ENCODE measurements at places on chromosomes 7 and 10.
A peak's percentile ranks its signal among the peaks of the same experiment; 100 is the strongest.

DNA sequence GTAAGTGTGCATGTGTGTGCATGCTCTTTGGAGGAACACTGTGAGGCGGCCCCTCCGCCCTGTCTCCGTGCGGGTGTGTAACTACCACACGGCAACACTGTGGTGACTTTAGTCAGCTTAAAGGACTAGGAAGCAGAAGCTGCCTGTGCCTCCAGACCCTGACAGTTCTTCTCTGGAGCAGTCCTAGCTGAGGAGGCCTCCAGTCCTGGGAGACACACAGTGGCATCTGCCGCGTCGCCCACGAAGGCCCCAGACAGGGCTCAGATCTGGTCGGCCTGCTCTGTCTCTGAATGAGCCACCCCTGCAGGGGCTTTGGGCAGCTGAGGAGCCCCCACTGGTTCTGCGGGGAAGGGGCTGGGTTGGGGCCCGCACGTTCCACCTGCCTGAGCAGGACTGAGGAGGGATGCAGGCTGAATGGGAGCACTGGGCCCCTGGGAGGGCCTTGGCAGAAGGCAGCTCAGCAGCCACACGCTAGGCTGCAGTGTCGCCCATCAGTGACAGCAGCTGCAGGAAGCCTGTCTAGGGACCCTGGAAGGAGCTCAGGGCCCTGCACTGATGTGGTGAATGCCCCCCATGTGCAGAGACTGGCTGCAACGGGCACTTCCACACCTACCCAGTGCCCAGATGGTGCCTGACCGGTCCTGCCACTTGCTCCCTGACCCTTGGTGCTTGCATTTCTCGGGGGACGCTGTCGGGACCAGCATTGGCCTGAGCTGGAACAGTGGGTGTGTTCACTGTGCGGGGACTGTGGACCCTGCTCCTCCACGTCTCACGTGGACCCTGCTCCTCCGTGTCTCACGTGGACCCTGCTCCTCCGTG is 27.3 kb upstream of the KNDC1 start:
- DNase-seq: no peak

- no peak for DNase-seq
These were observed 54.9 kb downstream of the MET start for GRCh38 chr7:116726713-116727431.

DNA sequence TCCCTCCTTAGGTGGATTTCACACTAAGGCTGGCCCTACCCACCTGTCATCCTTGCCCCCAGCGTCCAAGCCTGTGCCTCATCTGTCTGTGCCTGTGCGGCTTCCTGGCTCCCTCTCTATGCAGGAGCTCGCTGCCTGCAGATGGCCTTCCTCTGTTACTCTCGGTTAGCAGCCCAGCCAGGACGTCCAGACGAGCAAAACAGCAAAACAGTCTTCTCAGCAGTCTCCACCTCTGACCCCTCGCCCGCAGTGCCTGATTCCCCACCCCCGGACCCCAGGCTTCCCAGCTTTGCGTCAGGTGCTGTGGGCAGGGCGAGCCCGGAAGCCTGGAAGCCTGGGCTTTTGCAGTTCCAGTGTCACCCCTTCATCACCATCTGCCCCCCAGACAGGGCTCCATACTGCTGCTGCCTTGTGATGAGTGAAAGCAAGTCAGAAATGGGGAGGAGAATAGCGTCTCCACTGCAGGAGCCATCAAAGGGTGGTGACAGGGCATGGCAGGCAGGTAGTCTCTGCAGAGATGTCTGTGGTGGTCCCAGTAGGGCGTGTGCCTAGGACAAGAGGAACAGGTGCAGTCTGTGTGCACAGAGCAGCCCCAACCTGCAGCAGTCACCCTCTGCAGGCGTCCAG is 88.5 kb downstream of the ADCY1 start:
- no peak for DNase-seq

GRCh38 chr7:32379510-32380112 is 110.6 kb downstream of the LSM5 start:
- DNase-seq: no peak

DNA sequence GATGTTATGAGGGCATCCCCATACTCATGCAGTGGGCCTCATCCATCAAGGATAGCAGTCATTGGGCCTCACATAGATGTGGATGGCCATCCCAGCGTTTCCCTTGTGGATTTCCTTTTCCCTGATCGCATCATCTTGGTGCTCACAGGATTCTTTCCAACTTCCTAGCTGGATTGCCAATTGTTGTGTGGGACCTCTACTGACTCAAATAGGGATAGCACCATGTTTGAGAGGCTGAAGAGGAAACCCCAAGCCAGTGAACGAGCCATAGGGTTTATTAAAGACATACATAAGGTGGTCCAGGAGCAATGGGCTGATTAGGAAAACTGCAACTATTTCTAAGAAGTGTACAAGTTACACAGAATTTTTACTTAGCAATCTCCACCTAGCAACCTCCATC is 21.8 kb downstream of the ASZ1 start:
- DNase-seq: no peak

DNA sequence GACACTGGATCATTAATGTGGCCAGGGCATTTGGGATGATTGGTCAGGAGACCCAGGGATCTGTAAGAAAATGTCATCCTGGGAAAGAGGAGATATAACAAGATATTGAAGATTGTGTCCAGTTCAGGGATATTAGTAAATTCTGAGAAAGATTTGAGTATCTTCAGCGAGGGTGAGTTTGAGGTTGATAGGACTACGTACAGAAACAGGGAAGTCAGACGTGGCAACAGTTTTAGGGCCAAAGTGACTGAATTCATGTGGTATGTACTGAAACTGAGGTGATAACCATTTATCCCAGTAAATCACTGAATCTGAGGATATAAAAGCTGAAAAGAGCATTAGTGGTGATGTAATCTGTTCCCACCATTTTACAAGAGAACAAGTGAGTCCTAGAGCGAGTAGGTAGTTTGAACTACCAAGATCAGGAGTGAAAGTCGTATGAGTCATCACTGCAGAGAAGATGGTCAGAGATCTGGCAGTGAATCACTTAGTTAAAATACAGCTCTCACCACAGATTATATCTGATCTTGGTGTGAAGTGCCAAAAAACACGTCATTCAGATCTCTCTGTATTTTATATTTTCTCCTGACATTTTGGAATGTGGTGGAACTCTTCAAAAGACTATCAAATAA is 220.5 kb downstream of the CDK14 start:
- peak; percentile 99 for DNase-seq

DNA sequence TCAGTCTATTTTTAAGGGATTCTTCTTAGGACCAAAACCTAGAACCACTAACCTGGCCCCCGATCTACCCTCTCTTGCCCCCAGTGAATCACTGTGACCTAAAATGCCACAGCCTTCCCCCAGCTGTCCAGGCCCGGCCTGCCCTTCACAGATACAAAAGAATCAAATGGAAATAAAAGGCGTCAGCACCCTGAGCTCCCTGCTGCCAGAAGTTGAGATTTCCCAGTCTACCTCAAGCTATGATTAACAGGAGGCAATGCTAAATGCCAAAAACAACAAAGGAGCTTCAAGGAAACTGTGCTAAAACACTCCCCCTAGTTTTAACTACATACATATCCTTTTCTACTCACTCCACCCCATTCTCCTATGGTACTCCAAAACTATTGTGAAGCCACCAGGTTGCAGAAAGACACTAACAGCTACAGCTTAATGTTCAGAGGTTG is 67.8 kb downstream of the GSAP start:
- DNase-seq: no peak

- peak; percentile 33 for DNase-seq
These were observed 506.6 kb upstream of the POT1 start for GRCh38 chr7:125436220-125436619.

DNA sequence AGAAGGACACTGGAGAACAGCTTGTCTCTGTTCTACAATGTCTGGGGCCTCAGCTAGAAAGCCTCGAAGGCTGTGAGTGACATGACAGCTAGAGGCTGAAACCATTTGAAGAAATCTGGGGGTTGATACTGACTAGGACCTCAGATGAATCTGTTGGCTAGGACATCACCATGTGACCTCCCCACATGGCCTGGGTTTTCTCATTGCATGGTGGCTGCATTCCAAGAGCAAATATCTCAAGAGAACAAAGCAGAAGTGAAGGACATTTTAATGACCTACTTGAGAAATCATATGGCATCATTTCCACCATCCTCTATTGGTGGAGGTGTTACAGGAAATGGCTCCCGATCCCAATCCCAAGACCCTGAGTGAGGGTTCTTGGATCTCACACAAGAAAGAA is 450.6 kb upstream of the AUTS2 start:
- no peak for DNase-seq

- DNase-seq: no peak
These were observed 752 bp downstream of the DRGX start for GRCh38 chr10:49394933-49395740.

- DNase-seq: peak; percentile 76
These were observed 54.3 kb downstream of the EGFR start for GRCh38 chr7:55073051-55073511.

- DNase-seq: no peak
These were observed 370.7 kb downstream of the PPP1R3A start for GRCh38 chr7:113548137-113548536.

DNA sequence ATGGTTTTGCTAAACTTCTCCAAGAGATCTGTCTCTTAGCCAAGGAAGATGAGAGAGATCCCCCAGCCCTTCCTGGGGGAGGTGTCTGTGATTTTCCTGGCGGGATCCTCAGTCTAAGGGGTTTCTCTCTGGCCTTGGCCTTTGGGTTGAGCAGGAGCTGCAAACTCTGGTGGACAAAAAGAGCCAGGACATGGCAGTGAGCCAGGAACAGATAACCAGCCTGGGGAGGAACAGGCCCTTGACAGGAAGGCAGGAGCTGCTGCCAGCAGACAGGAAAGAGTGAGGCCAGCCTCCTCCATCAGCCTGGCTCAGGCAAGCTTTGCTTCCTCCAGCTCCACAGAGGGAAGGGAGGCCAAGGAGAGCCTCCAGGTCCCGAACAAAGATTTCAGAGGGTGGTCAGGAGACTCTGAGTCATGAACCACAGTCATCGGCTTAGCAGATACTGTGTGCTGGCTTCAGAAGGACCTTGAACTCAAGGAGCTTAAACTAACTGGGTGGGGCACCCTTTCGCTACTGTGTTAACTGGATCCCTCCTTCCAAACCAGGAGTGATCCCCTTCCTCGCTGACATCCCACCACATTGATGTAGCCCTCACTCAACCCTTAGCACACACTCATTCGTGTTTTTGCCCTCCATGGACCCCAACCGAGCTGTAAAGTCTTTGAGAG is 34.7 kb downstream of the DDIT4 start:
- peak; percentile 93 for DNase-seq

GRCh38 chr7:92631850-92632487 is 41.8 kb upstream of the FAM133B start:
- no peak for DNase-seq

- DNase-seq: peak; percentile 49
These were observed 524.8 kb downstream of the GRM8 start for GRCh38 chr7:126727930-126728391.

DNA sequence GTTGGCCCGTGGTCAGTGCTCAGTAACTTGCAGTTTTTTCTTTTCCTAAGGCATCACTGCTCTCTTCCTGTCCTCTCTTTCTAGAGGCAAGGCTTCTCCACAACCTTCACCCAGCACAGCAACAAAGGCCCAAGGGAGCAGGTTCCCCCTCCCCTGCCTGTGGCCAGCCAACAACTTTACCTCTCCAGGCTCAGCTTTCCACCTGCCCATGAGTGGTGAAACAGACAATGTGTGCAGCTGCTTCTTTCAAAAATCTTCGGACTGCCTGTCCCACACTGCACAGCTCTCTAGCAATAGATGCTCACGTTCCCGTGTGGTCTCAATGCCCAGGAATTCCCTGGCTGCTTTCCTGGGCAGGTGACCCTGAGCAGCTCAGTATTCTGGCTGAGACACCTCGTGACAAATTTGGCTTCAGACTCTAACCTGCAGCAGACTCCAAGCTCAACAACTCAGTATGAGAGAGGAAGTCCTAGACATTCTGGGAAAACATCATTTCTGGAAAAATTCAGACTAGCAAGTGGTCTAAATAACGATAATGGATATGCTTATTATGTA is 28.9 kb upstream of the TMEM72 start:
- no peak for DNase-seq

DNA sequence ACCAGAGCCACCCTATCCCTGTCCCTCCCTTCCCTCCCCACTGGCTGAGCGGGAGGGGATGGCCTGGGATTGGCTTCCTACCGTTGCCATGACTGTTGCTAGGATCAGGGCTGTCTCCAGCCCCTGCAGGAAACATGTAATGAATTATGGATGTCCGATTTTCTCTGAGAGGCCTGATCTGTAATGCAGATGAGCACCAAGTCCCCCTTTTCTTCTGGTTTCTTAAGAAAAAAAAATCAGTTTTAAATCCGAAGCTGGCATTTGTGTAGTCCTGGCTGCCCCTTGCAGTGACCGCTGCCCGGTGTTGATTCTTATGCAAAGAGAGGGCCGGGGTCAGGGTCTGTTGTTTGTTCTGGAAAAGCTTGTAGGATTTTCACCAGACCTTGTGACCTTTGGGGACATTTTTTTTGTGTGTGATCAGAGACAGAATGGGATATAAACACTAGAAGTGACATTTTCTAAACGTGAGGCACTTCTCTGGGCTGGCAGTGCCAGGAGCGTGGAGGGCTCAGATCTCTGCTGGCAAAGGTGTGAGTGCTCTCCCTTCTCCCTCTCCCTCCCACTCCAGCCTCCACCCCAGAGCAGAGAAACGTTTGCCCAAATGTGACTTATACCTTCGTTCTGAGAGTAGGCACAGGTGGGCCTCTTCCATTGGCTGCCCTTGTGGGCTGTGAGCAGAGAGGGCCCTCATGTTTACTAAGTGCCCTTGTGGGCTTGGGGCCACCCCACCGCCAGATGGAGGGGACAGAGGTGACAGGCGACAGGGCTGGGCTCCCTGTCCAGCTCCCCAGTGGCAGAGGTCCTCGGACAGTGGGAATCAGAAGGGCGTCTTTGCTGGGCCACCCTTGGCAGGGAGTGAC is 127.5 kb downstream of the DNAJB6 start:
- DNase-seq: no peak

- DNase-seq: no peak
These were observed 137.7 kb downstream of the FAM204A start for GRCh38 chr10:118204292-118204943.

GRCh38 chr10:11639849-11640764 is 28.7 kb upstream of the USP6NL start:
- DNase-seq: no peak

DNA sequence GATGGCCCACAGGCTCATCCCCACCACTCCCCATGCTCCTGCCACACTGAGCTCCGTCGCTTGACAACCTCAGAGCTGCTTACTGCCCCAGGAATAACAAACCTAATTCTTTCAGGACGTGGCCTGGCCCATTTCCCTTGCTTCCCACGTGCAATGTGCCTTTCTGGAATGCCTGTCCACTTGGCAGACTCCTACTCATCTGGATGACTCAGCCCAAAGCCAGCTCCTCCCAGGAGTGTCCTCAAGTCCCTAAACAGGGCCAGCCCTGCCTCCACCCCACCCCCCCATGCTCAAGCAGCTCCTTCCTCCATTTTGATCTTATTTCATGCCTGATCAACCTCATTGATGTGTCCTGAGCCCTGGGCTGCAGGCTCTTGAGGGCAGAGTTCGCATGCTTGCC is 164.9 kb upstream of the RNF32 start:
- peak; percentile 77 for DNase-seq

DNA sequence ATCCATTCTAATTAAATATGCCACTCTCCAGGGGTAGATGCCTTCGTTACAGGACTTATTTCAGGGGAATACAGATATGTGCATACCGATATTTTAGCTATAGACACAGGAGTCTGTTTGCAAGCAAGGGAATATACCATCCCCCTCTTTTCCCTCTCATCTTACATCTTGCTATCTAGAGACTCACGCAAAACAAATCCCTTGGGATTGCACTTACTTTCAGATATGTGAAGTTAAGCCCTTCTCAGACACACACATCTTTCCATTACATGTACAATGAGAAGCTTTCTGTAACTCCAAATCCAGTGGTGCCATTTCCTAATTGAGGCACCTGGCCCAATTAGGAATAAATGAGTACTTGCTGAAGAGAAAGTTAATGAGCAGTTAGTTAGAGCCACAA is 250.4 kb upstream of the FZD8 start:
- DNase-seq: no peak

All from RCC 7860 (cell line).